ENCODE measurements at places on chromosomes 4 and X.

DNA sequence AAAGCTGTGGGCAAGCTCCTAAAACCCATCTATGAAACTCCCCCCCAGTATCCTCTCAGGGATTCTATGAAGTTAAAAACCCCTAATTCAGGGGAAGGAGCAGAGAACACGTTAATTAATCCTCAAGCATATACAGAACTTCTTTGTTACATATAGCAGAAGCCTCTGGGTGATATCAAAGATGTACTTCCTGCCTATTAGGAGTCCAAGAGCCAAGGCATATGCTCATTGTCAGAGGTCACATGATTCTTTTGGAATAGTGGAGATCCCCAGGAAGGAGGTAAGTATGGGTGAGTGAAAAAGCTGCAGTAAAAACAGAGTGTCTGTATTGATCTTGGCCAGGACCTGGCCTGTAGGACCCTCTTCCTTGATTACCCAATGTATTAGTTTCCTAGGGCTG lies 2.9 kb upstream of the SPARCL1 start:
- no peak for DNase-seq

DNA sequence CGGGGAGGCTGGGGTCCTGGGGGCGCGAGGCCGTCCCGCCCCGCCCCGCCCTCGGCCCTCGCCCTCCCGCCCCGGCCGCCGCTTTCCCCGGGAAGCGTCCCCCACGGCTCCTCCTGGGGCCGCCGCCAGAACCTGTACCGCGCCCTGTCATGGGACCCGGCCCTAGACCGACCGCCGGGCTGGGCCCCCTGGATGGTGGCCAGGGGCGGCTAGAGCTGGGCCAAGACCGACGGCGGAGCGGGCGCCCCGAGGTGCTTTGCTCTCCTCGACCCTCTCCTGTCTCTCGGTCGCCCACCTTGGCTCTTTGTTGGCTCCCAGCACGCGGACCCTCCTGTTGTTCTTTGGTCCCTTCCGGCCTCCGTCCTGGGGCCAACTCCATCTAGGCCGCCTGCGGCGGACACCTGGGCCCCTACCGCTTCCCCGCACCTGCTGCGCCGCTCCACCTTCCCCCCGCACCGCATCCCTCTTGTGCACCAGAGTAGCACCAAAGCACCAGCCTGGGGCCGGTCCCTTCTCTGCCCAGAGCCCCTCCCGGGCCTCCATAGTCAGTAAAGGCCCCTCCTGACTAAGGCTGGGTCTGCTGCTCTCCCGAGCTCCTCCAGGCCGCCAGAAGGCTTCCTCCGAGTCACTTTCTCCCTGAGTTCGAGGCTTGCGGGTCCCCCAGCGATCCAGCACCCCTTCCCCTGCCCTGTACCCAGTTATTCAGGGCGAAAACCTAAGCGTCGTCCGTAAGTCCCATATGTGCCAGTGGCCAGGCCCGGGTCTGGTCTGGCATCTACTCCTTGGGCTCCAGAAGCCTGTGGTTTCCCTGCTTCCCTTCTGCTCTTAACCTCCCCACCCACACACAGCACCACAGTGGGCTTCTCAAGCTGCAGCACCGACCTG lies 587 bp downstream of the TACC3 start:
- DNase-seq: no peak

- DNase-seq: no peak
These were observed 109.9 kb upstream of the FAM47C start for GRCh38 chrX:36898301-36898700.

GRCh38 chrX:55151199-55151598 lies 62.4 kb downstream of the PAGE2 start:
- DNase-seq: no peak
